Right lobe of liver (tissue), 6 donors: ENCODE measurements at places on chromosomes 6 and 20. TPM values are rescaled to one million over a fixed set of nuclear protein-coding genes. Genes with fewer than 3 reads are reported as not detected.
A peak's percentile ranks its signal among the peaks of the same experiment; 100 is the strongest.

PLCB4 gene
- 0.12 TPM for total RNA-seq

- no peak for DNase-seq
Observed at GRCh38 chr6:109628158-109629000, 62.6 kb downstream of the AK9 start.

PTK6 gene
- total RNA-seq = 5.3 TPM

- no peak for DNase-seq
Observed at GRCh38 chr20:60371384-60371783, 413.2 kb downstream of the CDH26 start.

GRCh38 chr20:48919882-48920526, 1.5 kb upstream of the ARFGEF2 start:
- DNase-seq = peak; percentile 44

RNF182 gene
- total RNA-seq = not detected

CFAP61 gene
- not detected for total RNA-seq

DNA sequence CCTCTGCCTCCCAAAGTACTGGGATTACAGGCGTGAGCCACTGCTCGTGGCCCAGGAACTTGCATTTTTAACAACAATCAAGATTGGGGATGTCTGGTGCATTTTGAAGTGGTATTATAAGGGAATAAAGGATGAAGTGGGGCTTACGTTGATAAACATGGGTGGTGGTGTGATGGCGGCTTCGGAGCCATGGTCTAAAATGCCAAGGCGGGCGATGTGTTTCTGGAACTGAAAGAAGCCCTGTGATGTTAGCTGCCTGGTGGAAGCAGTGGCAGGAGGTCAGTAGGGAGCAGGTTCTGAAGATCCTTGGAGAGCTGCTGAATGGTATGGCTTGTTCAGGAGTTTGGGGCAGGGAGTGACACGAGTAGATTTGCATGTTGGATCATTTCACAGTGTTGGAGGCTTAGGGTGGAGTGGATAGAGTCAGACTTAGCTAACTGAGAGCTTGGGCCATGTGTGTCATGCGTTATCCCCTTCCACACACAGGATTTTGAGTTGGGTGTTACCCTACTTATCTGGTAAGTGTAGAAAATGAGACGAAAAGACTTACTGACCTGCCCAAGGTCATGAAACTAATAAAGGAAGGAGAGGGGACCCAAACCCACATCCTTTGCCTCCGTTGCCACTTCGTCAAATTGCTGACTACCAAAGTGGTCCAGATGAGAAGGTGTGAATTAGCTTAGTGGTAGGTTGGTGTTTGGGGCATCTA, 1.5 kb downstream of the NELFCD start:
- DNase-seq = peak; percentile 29

DEFB125 gene
- not detected for total RNA-seq

DNA sequence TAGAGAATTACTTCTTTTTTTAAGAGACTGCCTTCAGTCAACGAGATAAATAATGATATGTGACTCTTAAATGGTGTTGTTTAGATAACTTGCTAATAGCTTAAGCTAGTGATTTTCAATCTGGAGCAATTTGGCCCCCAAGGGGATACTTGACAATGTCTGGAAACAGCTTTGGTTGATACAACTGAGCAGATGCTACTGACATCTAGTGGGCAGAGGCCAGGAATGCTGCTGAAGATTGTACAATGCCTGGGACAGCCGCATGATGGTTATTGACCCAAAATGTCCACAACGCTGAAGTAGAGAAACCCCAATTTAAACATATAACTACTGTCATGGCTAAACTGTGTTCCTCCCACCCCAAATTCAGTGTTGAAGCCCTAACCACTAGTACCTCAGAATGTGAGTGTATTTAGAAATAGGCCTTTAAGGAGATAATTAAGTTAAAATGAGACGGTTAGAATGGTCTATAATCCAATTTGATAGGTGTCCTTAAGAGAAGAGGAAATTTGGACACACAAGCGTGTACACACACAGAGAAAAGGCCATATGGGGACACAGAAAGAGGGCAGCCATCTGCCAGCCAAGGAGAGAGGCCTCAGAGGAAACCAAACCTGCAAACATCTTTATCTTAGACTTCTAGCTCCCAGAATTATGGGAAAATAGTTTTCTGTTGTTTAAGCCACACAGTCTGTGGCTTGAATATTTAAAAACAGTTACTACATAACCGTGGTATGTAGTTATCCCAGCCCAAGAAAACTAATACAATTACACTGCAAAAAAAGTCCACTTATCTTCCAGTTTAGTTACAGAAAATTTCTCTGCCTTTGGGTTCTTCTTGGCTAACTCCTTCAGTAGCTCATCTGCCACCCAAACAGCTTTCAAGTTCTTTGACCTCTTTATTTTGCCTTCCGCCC, 22.2 kb downstream of the RWDD2A start:
- no peak for DNase-seq

ABRACL gene
- 45.6 TPM for total RNA-seq

- no peak for DNase-seq
Observed at GRCh38 chr20:61105395-61105794, 146.7 kb upstream of the CDH4 start.

GRCh38 chr6:11350294-11350693, 117.8 kb upstream of the NEDD9 start:
- peak; percentile 74 for DNase-seq

HLA-DPB1 gene
- total RNA-seq = 66.7 TPM

DNA sequence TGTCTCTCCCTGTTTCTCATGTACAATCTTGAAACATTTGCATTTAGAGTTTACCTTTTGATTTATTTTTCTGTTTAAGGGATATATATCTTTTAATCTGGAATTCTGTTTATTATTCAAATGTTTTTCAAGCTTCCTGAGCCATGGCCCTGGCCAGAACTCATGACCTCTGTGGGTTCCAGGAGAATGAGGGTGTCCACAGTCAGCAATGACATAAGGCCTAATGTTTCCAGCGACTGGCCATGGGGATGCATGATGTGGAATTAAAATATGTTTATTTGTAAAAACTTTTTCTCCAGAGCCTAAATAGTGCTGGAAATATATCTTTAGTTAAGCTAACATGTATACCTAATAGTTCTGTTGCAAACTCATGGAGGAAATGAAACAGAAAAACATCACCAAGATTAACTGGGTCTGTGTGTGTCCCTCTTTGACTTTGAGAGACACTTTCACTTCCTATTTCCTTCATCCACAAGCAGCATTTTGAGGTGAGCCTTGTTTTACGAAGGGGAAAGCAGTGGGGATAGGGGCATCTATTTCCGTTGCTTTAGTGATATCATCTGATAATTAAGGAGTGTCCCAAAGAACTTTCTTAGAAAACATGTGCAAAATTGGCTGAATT, 87.6 kb downstream of the SMOC2 start:
- no peak for DNase-seq

DNA sequence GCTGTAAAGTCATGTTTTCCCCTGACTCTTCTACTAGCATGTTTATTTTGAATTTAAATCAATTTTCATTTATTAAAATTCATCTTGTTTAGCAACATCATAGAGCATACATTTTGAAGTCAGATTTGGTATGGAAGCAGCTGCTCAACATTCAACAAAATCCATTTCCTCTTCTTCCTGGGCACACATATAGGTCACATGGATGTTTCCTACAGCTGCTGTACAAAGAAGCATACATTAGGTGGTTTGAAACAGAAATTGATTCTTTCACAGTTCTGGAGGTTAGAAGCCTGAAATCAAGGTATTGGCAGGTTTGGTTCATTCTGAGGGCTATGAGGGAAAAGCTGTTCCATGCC, 495.2 kb downstream of the RFPL4B start:
- no peak for DNase-seq

ME1 gene
- total RNA-seq = 14.4 TPM

DNA sequence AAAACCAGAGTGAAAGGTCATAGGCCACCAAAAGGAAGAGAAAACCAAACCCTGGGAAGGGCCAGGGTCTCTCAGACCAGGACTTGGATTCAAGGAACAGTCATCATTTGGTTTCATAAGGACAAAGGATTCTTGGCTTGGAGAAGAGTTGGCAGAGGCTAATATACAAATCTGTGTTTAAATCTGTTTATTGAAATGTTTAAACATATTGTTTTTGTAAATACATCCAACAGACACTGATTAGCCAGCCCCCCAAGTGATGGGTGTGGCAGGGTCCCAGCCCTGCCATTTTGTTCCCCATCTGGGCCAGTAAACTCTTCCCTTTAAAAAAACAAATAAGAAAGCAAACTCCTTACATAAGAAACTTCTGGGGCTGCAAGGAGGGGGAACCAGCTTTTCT, 6.1 kb upstream of the ZNF831 start:
- no peak for DNase-seq

PRDM13 gene
- not detected for total RNA-seq

DNA sequence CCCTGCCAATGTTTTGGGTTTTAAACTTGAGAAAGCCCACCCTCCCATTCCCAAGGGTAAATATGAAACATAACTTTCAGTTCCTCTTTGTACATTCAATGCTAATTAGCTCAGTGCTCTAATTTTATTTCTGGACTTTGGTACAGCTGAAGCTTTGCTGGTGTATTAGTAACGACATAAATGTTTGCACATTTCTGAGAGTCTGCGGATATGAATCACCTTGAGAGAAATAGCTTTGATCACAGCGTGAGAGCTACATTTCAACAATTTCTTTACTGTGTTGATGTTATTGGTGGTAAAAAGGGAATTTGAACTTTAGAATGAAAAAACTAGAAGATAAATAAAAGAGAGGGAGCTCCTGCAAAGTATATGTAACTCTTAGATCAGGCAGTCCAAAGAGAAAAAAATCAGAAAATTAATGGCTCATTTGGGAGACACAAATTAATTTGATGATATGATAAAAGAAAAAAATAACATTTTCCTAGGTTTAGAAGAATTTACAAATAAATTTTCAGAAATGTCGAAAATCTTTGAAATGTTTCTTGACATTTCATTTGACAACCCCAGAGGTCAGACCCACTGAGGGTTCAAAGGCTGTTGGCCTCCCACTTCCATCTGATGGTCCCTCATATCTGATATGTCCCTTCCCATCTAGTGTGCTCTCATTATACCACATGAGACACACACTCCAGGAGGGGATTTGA, 38.5 kb upstream of the CAP2 start:
- DNase-seq = no peak

SLC22A23 gene
- 11.7 TPM for total RNA-seq

DNA sequence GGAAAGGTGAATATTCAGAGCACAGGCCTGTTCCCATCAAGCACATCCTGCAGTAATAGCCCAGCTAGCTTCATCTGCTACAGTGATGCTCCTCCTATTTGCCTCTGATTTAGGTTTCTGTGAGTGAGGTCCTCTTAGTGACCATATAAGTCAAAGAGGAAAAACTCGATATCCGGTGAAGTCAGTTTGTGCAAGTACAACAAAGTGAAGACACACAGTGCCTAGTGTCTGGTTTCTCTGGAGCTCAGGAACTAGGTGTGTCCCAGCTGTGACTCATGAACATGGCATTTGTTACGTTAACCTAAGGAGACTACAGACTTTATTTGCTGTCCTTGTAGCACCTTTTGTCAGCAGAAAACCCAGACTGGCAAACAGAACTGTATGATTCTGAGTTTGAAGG, 33.9 kb downstream of the EDN1 start:
- DNase-seq = no peak

CPNE5 gene
- total RNA-seq = 0.12 TPM

MRAP2 gene
- total RNA-seq = 0.12 TPM

DNA sequence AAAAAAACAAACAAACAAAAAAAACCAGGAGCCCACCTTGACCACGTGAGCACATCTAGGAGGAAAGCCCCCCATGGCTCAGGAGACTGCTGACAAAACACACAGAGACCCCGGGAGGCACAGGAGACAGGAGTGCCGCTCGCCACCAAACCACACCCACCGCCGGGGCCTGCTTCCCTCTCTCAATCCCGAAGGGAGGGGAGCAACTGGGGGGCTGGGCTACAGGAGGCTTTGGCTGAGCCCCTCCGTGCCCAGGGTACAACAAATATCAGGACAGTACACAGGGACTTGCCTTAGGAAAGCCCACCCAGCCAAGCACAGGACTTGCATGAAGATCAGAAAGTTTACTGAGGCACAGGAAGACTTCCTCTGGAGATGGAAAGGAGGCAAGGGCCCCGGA, 102.5 kb downstream of the TAF4 start:
- DNase-seq = no peak
